ENCODE measurements at places on chromosomes 3 and 15.

- no peak for DNase-seq
These were observed 950.1 kb downstream of the TBL1XR1 start for GRCh38 chr3:176247191-176247590.

DNA sequence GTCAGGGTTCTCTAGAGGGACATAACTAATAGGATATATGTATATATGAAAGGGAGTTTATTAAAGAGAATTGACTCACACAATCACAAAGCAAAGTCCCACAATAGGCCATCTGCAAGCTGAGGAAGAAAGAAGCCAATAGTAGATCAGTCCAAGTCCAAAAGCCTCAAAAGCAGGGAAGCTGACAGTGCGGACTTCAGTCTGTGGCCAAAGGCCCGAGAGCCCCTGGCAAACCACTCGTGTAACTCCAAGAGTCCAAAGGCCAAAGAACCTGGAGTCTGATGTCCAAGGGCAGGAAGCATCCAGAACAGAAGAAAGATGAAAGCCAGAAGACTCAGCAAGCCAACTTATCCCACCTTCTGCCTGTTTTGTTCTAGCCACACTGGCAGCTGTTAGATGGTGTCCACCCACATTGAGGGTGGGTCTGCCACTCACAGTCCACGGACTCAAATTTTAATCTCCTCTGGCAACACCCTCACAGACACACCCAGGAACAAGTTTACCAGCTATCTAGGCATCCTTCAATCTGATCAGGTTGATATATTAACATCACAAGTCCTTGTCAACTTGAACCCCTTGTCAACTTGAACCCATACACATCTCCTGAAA, 54.2 kb upstream of the ACAD9 start:
- DNase-seq: no peak

DNA sequence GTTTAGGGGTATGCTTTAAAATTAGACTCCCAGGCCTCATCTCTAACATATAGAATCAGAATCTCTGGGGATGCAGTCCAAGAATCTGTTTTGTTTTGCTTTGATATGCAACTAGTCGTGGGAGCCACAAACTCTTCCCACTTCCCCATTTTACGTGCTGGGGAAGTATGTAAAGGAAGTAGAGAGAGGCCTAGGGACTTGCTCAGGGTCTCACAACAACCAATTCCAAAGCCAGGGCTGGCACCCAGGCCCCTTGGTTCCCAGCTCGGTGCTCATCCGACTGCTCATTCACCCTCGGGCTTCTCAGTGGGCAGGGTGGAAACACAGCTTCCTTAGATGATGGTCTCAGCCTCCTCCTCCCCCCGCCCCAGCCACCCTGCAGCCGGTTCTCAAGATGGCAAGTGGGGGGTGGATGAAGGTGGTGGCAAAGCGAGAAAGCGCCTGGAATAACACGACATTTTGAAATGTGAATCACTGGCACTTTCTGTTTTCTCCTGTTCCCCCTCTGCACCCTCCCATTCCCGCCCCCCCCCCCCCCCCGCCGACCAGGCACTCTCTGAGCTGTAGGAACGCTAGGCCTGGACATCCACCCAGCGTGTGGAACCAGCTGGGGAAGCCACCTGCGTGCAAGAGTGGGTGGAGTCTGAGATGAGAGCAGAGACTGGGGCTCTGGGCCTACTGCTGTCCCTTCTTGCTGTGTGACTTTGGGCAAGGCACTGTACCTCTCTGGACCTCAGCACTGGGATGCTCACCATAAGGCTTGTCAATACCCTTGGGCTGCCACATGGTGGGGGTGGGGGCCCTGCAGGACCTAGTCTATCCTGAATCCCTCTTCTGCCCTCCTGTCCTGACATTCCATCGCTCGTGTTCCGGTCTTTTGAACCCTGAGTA, 214.5 kb downstream of the RPLP1 start:
- no peak for DNase-seq

GRCh38 chr3:43288850-43289249, 2.5 kb downstream of the SNRK start:
- no peak for DNase-seq

GRCh38 chr15:72785432-72785831, 1.9 kb upstream of the ADPGK start:
- no peak for DNase-seq

- DNase-seq: no peak
These were observed 260.5 kb downstream of the C3orf38 start for GRCh38 chr3:88410259-88410658.

- no peak for DNase-seq
These were observed 198.1 kb downstream of the MBNL1 start for GRCh38 chr3:152466784-152467183.

DNA sequence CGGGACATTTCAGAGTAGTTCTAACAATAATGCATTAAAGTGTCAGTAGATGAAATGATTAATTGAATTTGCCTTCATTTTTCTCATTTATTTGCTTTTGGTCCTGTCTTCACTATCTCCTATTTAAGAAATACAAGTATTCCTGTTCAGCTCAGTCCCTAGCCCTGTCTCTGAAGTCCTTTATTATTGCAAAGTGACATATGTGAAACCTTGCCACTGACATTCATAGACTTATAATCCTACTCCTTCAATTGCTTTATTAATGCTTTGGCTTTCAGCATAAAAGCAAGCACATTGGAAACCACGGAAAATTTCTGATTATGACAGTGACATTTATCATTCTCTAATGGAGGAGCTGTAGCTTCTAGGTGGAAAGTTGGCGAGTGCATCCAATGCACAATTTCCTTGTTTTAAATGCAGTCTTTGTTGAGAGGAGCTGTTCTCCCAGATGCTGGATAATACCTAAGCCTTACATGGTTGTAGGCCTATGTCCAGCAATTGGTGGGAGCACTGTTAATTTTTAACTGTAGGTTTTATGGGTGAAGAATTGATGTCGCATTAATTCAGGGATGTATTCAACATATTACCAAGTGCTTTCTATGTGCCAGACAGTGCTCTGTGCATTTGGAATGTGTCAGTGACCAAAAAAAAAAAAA, 337.8 kb downstream of the FEZF2 start:
- no peak for DNase-seq

DNA sequence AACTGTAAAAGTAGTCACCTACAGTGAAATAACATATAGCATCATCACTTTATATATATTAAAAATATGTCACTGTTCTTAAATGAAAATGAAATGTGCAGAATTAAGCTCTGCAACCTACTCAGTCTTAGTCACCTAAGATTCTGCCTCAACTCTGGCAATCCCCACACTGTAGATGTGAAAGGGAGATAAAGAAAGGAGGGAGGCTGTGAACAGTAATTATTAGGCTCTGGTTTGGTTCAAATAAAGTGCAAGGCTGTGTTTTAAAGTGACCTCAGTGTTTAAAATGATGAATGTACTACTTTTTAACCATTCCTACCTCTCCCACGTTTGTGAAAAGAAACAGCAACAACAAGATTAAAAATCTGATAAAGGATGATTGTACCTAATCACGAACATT, 72.2 kb downstream of the ATP8B4 start:
- DNase-seq: no peak

GRCh38 chr15:92083190-92083589, 229.7 kb downstream of the SLCO3A1 start:
- no peak for DNase-seq

- DNase-seq: no peak
These were observed 55.8 kb upstream of the DGKG start for GRCh38 chr3:186417791-186418190.

- no peak for DNase-seq
These were observed 274.6 kb downstream of the NTRK3 start for GRCh38 chr15:87981969-87982368.

DNA sequence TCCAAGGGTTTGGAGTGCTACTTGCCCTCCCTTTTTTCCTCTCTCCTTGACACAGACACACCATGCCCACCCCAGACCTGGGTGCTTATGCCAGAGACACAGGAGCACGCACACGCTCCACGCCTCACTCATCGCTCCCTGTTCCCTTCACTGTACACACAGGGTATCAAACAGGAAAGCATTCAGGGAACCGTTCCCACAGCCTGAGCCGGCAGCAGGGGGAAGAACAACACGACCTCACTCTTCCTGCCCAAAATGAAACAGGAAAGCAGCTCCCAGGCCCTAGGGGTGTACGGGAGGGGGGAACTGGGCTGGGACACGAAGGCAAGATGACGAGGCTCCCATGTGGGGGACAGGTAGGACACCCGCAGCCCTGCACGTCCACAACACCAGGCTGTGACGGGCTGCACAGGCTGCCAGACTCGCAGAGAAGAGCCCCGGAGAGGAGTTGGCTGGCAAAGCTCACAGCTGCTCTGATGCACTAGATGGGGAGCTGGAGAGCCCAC, 11.2 kb downstream of the DLL4 start:
- DNase-seq: no peak

DNA sequence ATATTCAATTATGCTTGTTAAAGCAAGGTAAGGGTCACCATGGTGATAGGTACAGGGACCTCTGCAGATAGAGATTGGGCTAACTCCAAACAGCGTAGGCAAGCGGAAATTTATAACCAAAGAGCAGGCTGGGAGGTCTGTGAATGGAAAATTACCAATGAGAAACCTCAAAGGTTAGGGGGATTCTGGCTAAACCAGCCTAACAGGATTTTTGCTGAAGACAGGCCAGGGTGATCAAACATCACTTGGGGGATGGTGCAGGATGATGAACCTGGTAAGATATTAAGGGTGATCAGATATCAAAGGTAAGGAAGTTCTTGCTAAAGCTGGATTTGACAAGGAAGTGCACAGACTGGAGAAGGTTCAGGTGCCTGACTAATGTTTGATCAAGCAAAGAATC, 35.3 kb upstream of the SNRPN start:
- peak; percentile 63 for DNase-seq

DNA sequence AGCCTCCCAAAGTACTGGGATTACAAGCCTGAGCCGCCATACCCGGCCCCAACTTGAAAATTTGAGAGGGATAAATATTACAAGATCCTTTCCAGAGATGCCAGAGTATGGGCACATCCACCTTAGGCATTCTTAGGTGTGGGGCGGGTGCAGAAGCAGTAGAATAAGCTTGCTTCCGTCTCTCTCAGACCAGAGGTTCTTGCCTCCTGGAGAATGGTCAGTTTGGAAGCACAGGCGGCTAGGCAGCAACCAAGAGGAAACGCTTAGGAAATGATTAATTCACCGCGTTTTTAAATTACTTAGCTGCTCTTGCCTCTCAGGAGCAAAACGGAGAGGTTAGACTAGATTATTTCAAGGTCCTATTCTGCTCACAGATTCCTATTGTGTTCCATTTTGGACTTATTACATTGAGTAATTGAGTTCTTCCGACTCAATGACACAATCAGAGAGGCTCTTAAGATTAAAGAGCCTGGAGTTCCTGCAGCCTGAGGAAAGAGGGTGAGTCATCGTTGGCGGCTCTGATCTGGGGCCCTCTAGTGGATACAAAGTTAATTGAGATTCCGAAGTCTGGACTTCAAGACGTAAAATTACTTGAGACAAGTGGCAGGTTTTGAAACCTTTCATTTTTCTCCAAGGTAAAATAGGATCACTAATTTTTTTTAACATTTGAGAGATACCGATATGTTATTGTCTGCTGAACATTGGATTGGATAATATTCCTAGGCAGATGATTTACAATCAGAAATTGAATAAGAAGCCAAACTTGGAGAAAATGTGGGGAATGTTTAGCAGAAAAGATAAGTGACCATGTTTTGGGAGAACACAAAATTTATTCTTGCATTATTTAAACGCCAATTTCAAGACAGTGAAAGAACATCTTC, 5.8 kb upstream of the TOPAZ1 start:
- peak; percentile 75 for DNase-seq

DNA sequence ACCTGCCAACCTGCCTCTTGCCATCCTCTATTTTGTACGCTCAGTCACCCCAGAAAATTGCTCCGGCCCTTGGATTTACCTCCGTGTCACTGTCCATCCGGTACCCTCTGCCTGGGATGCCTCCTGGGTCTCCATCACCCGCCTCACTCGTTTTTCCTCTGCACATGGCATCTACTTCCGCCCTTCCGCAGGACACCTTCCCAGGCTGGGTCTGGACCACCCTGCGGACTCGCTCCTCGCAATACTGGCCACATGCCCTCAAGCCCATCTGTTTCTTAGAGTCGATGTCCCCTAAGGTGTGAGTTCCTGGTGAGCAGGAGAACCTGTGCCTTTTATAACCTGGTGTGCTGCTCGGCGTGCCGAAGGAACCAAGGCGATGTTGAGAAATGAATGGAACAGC, 58.5 kb downstream of the APBA2 start:
- DNase-seq: no peak

DNA sequence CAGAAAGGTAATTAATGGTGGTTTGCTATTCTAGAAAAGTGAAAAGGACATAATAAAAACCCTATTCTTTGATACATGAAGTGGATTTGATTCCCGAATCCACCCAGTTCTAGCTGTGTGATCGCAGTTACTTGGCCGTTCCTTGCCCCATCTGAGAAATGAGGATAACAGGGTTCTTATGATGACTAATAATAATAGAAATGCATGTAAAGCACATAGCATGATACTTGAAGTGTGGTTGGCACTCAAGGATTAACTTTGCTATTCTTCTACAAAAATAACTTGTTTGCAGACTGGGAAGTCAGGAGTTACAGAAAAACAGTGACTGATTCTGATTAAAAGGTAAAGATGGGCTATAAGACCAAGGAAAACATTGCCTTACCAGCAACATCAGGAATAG, 26.8 kb downstream of the PARL start:
- no peak for DNase-seq

GRCh38 chr15:63072023-63072650, 29.6 kb downstream of the TPM1 start:
- DNase-seq: no peak

DNA sequence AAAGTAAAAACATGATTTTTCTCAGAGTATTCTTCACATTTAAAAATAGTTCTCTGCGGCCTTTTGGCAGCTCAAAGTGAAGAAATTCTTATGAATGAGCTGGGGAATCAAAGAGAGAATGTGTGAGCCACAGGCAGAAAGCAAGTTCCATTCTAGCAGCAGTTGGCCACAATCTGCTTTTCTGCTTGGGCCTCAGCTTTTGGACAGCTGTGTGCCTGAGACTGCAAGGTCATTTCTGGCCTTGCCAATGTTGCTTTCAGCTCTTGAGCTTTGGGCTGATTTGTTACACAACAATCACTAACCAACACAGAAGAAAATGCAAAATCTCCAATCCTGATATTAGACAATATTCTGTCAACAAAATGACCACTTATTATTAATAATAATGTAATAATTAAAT, 14.4 kb upstream of the TM4SF4 start:
- DNase-seq: no peak

DNA sequence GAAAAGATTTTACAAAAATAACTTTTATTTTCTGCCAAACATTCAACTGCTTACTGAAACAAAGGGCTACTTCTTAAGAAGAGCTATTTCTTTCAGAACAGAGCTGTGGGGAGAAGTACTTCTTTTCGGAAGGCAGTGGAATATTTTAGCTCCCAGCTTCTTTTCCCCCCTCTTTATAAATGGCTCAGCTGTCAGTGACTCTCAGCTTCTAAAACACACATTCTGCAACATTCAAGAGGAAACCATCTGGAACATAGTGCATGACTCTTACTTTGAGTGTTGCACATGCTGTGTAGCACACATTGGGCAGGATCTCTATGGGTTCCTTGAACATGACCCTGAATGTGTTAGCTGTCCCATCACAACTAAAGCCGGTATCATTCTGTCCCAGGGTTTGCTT, 7.0 kb upstream of the C15orf40 start:
- no peak for DNase-seq

All from LNCaP clone FGC (cell line).